EH (cell line): ENCODE measurements at places on chromosomes 5 and 9.

DNA sequence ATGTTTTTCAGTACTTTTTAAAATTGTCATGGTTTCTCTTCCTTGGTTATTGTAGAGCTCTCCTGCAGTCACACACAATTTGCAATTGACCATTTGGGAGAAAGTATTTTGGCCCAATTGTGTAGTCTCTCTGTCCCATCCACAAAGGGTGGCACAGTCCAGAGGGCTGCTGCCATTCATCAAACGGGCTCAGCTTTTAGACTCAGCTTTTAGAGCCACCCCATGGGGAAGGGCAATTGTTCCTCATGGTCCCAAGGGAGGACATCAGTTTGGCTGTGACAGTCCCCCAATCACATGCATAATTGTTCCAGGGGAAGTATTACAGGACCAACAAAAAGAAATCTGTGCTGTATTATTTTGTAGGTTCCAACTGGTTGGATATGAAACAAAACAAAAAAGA is 207.6 kb downstream of the ZNF462 start:
- DNase-seq: no peak

- no peak for DNase-seq
These were observed 342.8 kb downstream of the EBF1 start for GRCh38 chr5:158756871-158757270.

GRCh38 chr9:6944093-6944551 is 186.3 kb downstream of the KDM4C start:
- peak; percentile 79 for DNase-seq

DNA sequence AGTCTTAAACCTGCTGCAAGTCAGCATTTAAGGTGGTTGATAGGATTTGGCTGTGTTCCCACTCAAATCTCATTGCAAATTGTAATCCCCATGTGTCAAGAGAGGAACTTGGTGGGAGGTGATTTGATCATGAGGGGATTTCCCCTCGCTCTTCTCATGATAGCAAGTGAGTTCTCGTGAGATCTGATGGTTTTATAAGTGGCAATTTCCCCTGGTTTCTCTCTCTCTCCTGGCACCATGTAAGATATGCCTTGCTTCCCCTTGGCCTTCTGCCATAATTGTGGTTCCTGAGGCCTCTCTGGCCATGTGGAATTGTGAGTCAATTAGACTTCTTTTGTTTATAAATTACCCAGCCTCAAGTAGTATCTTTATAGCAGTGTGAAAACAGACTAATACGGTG is 84.3 kb upstream of the SMC2 start:
- peak; percentile 6 for DNase-seq

DNA sequence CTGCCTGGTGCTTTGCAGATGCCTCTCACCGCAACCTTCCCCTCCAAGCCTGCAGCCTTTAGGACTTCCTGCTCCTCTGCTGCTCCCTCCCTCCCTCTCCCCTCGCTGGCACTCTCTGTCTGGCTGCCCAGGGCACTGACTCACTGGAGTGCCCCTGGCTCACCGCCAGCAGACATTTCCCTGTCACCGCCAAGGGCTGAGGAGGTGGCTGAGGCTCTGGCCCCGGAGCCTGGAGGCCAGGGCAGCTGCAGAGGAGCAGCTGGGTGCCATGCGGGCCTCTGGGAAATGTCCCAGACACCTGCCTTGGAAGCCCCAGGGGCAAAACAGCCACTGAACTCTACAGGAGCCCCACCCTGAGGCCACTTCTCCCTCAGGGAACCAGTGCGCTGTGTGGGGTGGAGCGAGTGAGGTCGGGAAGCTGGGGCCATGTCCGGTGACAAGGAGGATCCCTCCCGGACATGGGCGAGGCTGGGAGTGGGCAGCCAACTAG is 53.4 kb downstream of the TENT4A start:
- peak; percentile 92 for DNase-seq

GRCh38 chr5:270340-270739 is 1.1 kb upstream of the PDCD6 start:
- DNase-seq: no peak

DNA sequence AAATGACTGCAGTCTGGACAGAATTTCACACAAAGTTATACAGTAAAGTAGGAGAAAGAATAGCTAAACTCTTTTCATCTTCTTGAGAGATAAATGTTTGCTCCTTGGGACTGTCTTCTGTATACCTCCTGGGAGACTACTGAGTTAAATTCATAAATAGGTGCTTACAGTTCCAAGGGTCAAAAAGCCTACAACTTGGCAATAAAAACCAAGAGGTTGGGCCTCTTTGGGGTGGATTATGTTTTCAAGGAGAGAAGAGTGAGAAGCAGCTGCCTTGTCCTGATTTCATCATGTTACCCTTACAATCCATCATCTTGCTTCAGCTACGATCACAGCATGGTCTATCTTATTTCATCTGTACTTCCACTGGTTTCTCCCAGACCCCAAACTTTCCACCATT is 213.2 kb upstream of the RPS23 start:
- no peak for DNase-seq

DNA sequence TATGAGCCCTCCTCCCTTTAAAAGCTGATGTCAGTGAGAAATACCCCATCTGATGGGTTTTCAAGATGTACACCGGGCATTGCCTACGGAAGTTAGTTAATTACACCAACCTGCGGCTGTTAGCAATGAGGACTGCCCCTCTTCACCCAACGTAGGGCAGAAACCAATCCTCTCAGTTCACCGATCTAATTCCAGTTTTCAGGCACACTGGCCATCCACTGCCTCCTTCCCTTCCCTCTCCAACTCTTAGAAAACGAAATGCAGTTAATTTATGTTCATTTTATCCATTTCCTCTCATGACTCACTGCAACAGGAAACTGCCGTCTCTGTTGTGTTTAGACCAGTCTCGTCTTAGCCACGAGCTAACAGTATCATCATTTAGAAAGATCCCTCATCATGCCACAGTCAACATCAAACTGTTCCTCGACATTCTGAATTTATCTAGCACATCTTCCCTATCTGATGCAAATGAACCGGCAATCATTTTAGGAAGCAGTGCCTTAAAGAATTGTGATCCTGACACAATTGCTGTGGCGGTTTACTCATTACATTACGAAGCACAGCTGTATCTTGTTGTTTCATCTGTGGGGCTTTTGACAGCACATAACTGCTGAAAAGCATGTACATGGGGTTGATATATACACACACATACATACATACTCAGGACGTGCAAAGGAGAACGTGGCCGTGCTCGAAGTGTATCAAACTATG is 168.6 kb downstream of the EFNA5 start:
- peak; percentile 11 for DNase-seq

- no peak for DNase-seq
These were observed 228.3 kb downstream of the IRX2 start for GRCh38 chr5:2523180-2523579.

DNA sequence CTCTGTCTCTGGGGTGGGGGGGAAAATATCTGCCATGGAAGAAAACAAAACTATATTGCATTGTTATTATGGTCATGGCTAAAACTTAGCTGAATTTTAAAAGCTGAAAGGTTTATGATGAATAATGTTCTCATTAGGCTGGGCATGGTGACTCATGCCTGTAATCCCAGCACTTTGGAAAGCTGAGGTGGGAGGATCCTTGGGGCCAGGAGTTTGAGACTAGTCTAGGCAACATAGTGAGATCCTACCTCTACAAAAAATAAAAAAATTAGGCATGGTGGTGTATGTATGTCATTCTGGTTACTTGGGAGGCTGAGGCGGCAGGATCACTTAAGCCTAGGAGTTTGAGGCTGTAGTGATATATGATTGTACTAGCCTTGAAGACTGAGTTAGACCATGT is 44.5 kb downstream of the IPO11 start:
- peak; percentile 64 for DNase-seq

DNA sequence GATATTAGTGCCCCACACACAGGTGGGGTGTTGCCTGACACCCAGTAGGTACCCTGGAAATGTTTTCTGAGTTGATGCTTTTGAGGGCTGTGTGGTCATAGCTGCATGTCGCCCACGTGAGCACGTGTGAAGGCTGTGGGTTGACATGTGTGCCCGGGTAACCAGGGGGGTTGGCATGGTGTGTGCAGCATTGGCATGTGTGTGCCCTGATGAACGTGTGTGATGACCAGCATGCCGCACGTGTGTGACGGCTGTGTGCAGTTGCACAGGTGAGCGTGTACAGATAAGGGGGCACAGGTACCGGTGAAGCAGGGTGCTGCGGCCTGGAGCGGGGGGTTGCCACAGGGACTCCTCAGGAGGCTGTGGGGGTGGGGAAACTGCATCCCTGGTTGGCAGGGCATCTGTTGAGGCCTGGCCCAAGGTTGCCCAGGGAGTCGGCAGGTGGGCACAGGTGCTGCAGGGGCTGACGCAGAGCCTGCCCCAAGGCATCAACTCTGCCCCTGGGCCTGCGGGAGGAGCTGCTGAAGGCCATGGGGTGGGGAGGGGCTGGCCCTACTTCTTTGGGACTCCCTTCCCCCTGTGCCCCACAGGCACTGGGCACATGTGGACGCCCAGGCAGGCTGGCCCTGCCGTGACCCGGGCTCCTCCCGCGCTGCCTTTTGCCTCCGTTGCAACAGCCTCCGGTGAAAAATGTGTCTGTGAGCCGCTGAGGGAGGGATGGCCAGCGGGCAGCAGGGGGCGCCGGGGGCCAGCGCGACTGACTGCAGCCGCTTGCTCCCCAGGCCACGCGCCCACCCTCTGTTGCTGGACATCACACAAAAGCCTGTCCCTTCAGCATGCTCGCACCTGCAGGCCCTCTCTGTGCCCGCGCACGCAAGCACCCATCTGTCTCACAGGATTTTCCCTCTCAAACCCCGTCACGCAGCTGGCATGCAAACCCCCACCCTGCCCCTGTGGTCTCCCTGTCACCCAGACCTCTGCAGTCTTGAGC is 2.2 kb downstream of the UNC5A start:
- DNase-seq: peak; percentile 24

DNA sequence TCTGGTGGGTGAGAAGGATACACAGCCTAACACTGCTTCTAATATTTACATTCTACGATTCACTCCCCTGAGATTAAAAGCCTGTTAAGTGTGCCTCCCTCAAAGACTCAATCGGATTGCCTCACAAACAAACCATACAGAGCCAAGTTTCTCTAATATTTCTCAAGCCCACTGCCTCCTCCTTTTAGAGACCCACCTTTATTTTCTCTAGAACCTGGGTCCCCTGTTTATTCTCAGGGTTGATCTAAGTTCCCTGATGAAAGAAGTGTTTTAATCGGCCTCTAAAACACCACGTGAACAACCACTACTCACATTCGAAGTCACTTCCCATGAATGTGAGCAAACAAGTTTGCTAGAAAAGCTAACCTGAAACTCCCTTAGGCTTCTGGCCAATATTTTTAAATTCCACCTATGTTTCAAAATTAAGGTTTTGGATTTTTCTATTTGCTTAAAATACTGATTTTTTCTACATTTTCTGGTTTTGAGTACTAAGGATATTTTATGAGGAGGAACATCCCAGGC is 76.5 kb downstream of the GLIS3 start:
- DNase-seq: no peak

DNA sequence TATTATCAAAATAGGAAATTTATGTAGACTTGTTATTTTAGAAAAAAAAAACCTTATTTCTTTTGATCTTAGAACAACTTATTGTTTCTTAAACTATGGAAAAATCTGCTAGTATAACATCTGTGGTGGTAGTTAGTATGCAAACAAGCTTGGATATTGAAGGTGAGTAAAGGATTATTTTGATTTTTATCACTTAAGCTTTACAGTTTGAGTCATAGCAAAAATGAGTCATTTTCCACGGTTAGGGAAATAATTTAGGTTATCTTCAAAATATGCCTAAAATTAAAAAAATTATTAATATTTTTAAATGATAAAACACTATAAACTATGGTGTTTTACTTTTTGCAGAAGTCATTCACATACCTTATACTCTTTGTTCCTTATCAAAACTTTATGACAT is 107.2 kb upstream of the DHFR start:
- no peak for DNase-seq

- peak; percentile 65 for DNase-seq
These were observed 101.2 kb downstream of the TRIM36 start for GRCh38 chr5:115068239-115069086.

DNA sequence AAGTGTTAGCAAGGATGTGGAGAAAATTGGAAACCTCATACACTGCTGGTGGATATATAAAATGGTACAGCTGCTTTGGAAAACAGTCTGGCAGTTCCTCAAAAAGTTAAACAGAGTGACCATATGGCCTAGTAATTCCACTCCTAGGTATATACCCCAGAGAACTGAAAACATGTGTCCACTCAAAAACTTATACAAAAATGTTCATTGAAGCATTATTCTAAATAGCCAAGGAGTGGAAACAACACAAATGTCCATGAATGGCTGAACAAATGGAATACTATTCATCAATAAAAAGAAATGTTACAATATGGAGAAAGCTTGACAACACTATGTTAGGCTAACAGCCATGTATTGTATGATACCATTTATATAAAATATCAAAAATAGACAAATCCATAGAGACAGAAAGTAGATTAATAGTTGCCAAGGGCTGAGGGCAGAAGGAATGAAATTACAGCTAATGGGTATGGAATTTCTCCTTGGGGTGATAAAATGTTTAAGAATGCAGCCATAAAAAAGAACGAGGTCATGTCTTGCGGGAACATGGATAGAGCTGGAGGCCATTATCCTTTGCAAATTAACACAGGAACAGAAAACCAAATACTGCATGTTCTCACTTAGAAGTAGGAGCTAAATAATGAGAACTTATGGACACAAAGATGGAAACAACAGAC is 33.6 kb upstream of the FBP1 start:
- peak; percentile 91 for DNase-seq

DNA sequence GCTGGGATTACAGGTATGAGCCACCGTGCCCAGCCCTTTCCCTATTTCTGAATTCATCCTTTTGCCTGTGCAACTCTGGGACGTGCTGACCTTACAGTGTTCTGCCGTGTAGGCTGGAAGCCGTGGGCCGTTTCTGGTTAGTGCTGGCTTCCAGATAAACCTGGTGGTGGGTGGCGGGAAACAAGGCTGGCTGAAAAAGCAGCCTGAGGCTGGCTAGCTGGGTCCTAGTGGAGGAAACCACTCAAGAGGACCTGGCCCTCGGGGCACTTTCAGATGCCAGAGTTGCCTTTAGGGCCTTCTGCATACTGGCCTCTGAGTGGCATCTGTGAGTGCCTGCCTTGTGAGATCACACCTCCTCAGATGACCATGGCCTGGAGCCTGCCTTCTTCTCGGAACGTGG is 26.9 kb downstream of the GALNT12 start:
- no peak for DNase-seq

DNA sequence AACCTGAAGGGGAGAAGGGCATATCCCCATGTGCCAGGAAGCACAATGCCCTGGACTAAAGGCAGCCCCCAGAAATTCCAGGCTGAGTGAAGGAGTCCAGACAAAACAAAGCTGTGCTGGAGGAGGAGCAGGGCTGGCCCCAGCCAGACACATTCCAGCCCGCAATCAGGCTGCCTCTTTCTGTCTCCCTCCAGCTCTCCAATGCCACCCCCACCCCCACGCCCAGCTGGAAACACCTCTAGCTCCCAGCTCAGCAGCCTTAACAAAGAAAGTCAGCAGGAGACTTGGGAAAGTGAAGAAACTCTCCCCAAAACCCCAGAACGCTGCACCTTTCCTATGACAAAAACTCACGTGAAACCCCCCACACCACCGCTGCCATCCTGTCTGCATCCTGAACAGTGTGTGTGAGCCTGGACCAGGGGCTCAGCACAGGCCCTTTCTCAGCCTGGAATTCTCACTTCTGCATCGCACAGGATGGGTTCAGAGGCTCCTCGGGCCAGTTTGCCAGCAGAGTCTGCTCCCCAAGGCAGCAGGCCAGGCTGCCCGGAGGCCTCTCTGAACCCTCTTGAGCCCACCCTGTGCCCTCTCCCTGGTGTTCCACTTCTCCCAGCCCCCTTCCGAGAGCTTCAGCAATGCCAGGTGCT is 96.2 kb upstream of the ICE1 start:
- DNase-seq: peak; percentile 29
